Stimulated activated CD8-positive, alpha-beta memory T cell treated with anti-CD3 and anti-CD28 coated beads, Interleukin-15, amount 100 ng/mL, for 4 hours (primary cell): ENCODE measurements at places on chromosomes 13 and 19.
A peak's percentile ranks its signal among the peaks of the same experiment; 100 is the strongest.

- no peak for DNase-seq
Measured at GRCh38 chr19:58474997-58475713, 997 bp upstream of the ZNF446 start.

DNA sequence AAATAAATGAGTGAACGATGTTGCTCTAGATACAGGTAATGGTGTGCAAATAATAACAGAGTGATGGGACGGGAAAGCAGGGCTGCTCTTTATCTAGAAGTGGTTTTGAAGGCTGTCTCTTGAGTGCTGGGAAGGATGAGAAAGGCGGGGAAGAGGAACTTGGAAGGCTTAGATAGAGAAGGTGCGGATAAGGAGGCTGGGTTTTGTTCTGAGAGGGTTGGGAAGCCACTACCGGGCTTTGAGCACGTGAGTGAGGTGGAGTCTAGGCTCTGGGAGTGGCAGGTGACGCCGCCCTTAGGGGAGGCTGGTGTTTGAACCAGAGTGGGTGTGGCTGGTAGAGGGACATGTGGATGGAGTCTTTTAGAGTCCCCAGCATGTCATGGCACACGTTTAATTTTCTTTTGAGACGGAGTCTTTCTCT, 811 bp downstream of the ARMC6 start:
- peak; percentile 68 for DNase-seq

- DNase-seq = no peak
Measured at GRCh38 chr19:35094656-35095055, 21.0 kb upstream of the FXYD3 start.

- no peak for DNase-seq
Measured at GRCh38 chr19:29379257-29380021, 146.4 kb upstream of the VSTM2B start.

- DNase-seq = no peak
Measured at GRCh38 chr13:97975280-97975847, 21.9 kb downstream of the IPO5 start.

GRCh38 chr13:103514619-103515018, 448.4 kb upstream of the SLC10A2 start:
- DNase-seq = no peak

- DNase-seq = no peak
Measured at GRCh38 chr19:45529420-45529785, 22.1 kb downstream of the VASP start.

DNA sequence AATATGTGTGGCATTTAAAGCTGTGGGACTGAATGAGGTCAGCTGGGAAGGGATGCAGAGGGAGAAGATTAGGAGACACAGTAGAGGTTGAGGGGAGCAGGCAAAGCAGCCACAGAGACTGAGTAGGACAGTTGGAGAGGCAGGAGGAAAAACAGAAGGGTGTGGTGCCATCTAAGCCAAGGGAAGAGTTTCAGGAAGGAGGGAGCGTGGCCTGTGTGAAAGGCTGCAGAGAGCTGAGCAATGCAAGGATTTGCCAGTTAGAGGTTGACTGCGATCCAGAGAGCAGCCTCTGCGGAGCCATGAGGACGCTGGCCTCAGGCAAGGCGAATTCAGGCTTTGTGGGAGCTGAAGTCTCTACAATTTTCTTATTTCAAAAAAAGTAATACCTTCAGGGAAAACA, 28.9 kb downstream of the SOX21 start:
- DNase-seq = no peak

- DNase-seq = no peak
Measured at GRCh38 chr13:49985129-49985528, 11.7 kb upstream of the TRIM13 start.

DNA sequence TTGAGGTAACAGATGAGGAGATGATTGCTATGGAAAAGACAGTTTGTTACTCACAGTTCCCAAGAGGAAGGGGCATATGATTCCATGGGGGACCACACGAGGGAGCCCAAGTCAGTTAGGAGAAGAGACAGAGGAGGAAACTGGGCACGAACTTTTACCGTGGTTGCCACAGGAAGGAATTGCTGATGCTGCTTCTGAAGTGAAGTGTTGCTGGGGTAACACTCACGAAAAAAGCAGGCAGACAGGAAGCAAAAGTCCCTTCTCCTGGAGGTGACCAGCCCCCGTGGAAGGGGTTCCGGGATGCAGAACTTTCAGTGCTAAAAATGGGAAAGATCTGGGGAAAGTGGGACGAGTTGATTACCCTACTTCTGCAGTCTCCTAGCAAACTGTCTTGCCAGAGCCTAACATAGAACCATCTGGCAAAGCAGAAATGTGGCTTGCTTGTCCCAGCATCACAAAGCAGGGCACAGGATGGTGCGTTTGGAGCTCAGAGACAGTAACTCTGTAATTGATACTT, 35.4 kb upstream of the MAP3K10 start:
- no peak for DNase-seq

GRCh38 chr13:89746554-89746953, 1600.9 kb upstream of the MIR17HG start:
- DNase-seq = no peak

DNA sequence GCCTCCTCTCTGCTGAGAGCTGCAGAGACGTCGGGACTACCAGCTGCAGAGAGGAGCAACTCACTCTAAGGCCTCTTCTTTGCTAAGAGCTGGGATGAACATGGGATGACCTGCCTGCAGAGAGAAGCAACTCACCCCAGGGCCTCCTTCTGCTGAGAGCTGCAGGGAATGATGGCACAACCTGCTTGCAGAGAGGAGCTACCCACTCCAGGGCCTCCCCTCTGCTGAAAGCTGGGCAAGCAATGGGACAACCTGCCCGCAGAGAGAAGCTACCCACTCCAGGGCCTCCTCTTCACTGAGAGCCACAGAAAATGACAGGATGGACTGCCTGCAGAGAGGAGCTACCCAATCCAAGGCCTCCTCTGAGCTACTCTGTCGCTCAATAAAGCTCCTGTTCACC, 6.9 kb upstream of the MLLT1 start:
- DNase-seq = no peak

DNA sequence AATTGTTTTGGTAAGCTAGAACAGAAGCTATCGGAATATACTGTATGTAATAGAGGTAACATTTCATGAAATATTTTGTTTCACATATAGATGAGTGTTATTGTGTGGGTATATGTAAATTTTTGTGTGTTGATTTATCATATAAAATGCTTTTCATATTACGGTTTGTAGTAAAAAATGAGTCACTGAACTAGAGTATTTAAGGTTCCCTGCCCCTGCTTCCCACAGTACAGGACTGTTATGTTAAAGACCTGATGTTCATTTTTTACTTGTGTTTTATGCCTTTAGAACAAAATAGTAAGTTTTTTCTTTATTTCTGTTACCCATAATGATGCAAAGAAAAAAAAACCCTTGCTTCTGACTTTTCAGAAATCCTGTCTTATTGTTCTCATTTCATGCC, 243.4 kb downstream of the ENOX1 start:
- no peak for DNase-seq

GRCh38 chr13:111337741-111338140, 17.3 kb downstream of the TEX29 start:
- DNase-seq = no peak

DNA sequence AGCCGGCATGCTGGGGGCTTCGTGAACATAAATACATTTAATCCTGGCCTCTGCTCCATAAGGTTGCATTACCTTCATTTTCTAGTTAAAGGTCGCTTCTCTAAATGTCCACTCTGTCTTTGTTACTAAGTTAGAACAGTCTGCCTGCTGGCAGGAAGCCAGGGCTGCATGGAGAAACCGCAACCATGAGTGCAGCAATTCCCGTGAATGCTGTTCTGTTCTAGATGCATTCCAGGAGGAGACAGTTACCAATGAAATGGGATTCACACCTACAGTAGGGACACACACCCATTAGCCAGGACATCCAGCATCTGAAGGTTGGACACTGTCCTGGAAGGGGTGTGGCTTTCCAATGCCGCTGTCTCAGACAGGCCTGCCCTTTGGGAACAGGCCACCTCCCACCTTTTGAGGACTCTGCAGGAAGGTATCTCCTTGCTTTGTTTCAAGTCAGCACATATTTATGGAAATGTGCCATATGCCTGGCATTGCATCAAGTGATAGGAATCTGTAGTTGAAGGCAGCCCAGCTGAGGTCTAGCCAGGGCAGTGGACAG, 129.7 kb downstream of the SLC7A1 start:
- DNase-seq = no peak

GRCh38 chr13:39982745-39983144, 327.3 kb downstream of the COG6 start:
- DNase-seq = no peak

DNA sequence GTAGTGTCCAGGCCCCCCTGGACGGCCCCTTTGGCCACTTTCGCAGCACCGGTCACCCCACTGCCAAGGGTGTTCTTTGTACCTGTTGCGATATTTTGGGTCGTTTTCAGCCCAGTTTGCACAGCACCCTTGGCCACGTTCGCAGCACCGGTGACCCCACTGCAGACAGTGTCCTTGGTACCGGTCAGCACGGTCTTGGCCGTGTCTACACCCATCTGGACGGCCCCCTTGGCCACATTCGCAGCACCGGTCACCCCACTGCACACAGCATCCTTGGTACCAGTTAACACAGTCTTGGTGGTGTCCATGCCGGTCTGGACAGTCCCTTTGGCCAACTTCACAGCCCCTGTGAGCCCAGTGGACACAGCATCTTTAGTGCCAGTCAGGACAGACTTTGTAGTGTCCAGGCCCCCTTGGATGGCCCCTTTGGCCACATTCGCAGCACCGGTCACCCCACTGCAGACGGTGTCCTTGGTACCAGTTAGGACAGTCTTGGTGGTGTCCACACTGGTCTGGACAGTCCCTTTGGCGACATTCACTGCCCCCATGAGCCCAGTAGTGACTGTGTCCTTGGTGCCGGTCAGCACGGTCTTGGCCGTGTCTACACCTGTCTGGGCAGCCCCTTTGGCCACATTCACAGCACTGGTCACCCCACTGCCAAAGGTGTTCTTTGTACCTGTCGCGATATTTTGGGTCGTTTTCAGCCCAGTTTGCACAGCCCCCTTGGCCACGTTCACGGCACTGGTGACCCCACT, 6.8 kb downstream of the PLIN4 start:
- DNase-seq = no peak

DNA sequence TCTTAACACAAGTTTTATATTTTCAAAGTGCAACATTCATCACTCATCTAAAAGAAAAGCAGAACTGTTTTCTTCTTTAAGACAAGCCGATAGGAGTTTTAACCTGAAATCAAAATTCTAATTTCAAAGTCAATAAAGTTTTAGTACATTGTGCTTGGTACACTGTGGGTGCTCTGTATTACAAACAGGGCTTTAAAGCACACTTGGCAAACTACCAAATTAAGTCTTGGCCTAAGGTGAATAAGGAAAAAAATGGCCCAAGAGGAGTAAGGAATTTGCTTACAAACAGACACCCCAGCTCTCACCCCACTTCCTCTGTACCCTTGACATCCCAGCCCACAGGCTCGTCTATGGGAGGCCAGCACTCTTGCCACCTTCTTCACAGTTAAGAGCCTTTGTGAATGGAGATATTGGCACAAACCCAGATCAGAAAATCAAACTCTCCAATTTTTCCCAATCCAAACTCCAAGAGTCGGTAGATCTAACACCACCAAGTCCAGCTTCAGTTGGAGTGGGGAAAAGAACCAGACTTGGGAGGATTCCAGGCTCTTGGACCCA, 66.0 kb downstream of the ABCC4 start:
- no peak for DNase-seq

DNA sequence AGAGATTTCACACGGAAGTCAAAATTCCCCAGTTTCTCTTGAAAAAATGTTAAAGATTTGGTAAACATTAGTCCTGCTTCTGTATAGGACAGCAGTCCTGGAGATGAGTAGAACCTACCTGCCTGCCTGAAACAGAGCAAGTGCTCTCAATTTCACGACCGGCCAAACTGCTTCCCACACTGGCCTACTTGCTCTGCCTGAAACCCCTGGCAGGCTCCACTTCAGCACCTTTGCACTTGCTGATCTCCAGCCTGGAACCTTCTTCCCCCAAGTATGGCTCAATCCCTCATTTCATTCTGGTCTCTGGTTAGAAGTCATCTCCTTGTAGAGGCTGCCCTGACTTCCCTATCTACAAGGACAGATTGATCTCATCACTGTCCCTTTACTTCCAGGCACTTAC, 271.4 kb downstream of the DLEU7 start:
- DNase-seq = no peak

- DNase-seq = no peak
Measured at GRCh38 chr13:38141792-38142191, 207.9 kb upstream of the UFM1 start.

- DNase-seq = no peak
Measured at GRCh38 chr13:37597477-37598025, 1.0 kb downstream of the POSTN start.

DNA sequence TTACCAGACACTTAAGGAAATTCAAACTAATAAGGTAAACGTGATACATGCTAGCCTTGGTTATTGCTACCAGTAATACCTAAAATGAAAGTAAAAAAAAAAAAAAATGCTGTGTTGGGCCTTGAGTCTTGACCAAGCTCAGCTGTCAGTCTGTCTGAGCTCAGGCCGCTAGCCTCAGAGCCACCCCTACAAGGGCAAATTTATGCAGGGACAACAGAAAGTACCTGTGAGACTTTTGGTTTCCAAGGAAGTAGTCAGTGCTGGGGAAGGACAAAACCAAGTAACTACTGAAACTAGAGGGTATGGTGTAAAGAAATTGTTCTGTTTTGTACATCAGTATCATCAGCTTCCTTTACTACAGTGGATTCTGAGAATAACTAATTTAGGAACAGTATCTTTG, 134.3 kb upstream of the SLITRK5 start:
- no peak for DNase-seq

- DNase-seq = no peak
Measured at GRCh38 chr19:5238700-5239099, 101.9 kb downstream of the PTPRS start.

GRCh38 chr13:93847162-93847561, 620.6 kb downstream of the GPC6 start:
- DNase-seq = no peak

DNA sequence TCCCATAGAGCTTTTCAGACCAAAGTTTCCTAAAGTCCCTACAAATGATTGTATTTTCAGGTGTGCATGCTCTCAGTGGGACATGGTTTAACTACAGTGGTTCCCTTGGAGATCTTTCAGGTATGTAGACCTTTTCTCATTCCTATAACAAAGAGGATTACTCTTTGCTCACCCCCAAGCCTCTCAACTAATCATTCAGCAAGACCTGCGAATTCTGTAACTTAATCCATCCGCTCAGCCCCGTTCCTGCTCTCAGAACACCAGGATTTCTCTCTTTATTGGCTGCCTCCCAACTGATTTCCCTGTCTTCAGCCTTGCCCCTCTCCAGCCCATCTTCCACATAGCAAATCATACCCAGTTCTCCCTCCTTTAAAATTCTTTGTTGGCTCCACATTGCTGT, 253.6 kb downstream of the MTUS2 start:
- no peak for DNase-seq

DNA sequence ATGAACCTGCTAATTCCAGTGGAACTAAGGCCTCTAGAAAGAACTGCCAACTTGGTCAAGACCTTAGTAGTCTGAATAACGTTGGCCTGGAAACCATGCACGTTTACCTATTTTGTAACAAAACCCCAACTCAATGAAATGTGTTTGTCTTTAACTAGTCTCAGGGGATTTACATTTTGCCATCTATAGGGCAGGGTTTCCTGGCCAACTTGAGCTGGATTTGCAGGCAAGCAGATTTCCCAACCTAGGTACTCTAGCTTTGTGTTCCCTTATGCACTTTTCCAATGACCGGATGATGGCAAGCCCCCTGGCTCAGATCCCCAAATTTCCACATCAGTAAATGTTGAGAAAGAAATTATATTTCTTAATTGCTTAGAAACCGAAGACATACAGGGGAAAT, 114.5 kb downstream of the IRS2 start:
- no peak for DNase-seq
